Stimulated activated naive B cell treated with anti-CD40 and anti-IgM and Interleukin-4, amounts not matched to agents 10 μg/mL and 1 μg/mL and 100 μg/mL, for 72 hours (primary cell): ENCODE measurements at places on chromosomes 13 and 19.

DNA sequence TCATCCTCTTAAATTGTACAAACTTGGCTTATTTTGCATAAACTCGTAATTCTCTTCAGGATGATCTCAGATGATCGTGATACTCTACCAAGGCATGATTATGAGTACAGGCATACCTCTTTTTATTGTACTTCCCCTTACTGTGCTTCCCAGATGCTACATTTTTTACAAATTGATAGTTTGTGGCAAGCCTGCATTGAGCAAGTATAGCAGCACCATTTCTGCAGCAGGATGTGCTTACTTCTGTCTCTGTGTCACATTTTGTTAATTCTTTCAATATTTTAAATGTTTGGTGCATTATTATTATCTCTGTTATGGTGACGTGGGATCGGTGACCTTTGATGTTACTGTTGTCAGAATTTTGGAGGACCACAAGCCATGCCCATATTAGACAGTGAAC is 752.3 kb downstream of the PCDH9 start:
- H3K27ac ChIP-seq: no peak overlapping the region
- no peak for DNase-seq
- no peaks in the 10 kb centered on the region for H3K36me3 ChIP-seq
- H3K4me1 ChIP-seq: no peaks in the 10 kb centered on the region
- no peak overlapping the region for H3K4me3 ChIP-seq

- H3K4me3 ChIP-seq: no peak overlapping the region
- no peak overlapping the region for H3K27ac ChIP-seq
- H3K27me3 ChIP-seq: no peaks in the 10 kb centered on the region
- DNase-seq: no peak
- no peaks in the 10 kb centered on the region for H3K4me1 ChIP-seq
Measured at GRCh38 chr13:112187527-112188297, 120.8 kb downstream of the SOX1 start.

DNA sequence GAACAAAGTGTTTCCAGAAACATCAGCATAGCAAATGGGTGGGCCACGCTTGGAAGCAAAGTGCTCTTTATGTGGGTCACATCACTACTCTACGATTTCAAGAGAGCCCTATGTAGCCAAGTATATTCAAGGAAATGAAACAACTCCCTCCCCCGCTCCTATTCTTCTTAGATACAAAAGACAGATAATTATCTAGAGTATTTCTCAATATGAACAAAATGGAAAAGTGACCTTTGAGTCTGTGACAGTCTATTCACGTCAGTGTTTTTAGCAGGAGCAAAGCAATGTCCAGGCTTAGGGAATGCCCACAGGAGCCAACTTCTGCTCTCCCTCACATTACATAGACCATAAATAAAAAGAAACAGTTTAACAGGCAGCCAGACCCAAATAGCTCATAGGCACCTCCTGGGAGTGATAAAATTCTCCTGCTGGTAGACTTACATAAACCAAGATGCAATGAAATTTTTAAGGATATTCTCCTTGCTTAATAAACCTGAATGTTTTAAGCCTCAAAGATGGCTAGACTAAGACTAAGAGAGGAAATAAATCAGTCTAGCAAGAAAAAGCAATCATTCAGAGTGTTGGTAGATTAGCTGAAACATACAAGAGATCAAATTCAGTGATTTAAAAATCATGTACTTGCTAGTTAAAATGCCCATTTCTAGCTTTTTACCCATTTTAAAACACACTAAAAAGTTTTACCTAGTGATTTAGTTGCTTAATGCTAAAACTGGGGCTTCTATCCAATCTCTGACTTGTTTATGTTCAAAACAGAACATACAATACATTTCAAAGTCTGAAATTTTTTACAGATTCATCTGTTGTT is 182.8 kb downstream of the RGCC start:
- no peaks in the 10 kb centered on the region for H3K27me3 ChIP-seq
- no peak overlapping the region for H3K27ac ChIP-seq
- H3K4me3 ChIP-seq: no peak overlapping the region
- H3K36me3 ChIP-seq: peaks cover 23% of the 10 kb centered on the region

- H3K27ac ChIP-seq: peak within 1 kb of the TSS; percentile 89
- peaks cover 28% of the 10 kb centered on the region for H3K27me3 ChIP-seq
- H3K4me1 ChIP-seq: peaks cover 29% of the 10 kb centered on the region
Measured at GRCh38 chr19:5804516-5805461, at the start of gene NRTN. NRTN (plus strand) TSS chr19:5805067; CDS start chr19:5824166, 19,099 bp downstream.

GRCh38 chr13:57823704-57824103 is 192.2 kb downstream of the PCDH17 start:
- no peak overlapping the region for H3K27ac ChIP-seq
- no peak overlapping the region for H3K4me3 ChIP-seq
- no peak for DNase-seq

GRCh38 chr19:11141937-11142527 is 13.6 kb downstream of the SPC24 start:
- peaks cover 14% of the 10 kb centered on the region for H3K4me1 ChIP-seq
- peaks cover 31% of the 10 kb centered on the region for H3K27me3 ChIP-seq
- DNase-seq: no peak

- no peaks in the 10 kb centered on the region for H3K4me1 ChIP-seq
- no peaks in the 10 kb centered on the region for H3K27me3 ChIP-seq
- DNase-seq: no peak
- no peak overlapping the region for H3K4me3 ChIP-seq
Measured at GRCh38 chr13:34628209-34628682, 313.8 kb upstream of the NBEA start.

- no peak for DNase-seq
- peaks cover 4% of the 10 kb centered on the region for H3K36me3 ChIP-seq
- no peaks in the 10 kb centered on the region for H3K27me3 ChIP-seq
- H3K4me3 ChIP-seq: no peak overlapping the region
Measured at GRCh38 chr13:51595416-51595815, 11.2 kb downstream of the WDFY2 start.

GRCh38 chr19:14375582-14376291 is 5.5 kb upstream of the ADGRE5 start:
- peak overlapping the region; percentile 61 for H3K4me3 ChIP-seq
- DNase-seq: no peak
- H3K36me3 ChIP-seq: no peaks in the 10 kb centered on the region

DNA sequence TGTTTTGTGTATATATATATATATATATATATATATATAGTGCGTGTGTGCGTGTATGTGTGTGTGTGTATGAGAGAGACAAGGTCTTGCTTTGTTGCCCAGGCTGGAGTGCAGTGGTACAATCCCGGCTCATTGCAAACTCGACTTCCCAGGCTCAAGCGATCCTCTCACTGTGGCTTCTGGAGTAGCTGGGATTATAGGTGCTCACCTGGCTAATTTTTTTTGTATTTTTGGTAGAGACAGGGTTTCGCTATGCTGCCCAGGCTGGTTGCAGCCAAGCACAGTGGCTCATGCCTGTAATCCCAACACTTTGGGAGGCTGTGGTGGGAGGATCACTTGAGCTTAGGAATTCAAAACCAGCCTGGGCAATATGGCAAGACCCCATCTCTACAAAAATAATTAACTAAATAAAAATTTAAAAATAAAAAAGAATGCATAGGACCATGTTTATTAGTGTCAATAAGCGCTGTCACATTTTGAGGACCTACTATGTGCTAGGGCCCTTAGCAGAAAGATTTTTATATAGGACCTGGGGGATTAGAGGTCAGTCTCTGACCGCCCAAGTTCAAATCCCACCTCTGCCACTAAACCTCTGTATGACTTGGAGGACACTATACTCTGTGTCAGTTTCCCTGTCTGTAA is 1.8 kb downstream of the PVR start:
- peaks cover 61% of the 10 kb centered on the region for H3K27me3 ChIP-seq
- H3K4me1 ChIP-seq: peaks cover 2% of the 10 kb centered on the region

DNA sequence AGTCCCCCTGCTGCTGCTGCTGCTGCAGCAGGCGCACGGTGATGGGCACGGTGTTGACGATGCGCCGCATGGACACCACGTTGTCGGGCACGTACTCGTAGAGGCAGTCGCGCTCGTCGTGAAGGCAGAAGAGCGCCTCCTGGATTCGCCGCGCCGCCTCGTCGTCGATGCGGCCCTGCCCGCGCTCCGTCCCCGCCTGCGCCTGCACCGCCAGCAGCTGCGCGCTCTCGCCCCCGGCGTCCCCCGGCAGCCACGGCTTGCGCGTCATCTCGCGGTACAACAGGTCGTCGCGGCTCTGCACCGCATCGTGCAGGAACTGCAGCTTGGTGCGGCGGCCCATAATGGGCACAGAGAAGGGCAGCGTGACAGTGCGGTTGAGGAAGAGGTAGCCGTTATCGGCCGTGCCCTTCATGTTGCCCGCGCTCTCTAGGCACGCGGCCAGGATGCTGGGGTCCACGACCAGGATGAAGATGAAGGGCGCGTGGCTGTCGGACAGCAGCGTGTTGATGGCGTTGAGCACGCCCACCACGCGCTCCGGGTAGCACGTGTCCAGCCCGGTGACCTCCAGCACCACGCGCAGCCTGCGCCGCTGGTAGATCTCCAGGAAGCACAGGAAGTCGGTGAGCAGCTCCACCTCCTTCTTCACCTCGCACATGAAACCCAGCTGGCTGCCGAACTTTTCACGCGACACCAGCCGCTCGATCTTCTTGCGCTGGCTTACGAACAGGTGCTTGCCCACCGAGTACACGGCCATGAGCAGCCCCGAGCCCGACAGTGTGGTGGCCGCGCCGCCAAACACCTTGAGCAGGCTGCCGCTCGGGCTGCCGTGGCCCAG is 8.1 kb downstream of the NKPD1 start:
- peaks cover 52% of the 10 kb centered on the region for H3K27me3 ChIP-seq
- peak; percentile 23 for DNase-seq
- H3K4me3 ChIP-seq: peak overlapping the region; percentile 83
- peak overlapping the region; percentile 80 for H3K27ac ChIP-seq

- peaks cover 7% of the 10 kb centered on the region for H3K27me3 ChIP-seq
- no peak for DNase-seq
- H3K27ac ChIP-seq: no peak overlapping the region
- H3K4me3 ChIP-seq: no peak overlapping the region
Measured at GRCh38 chr13:91154558-91155353, 192.7 kb upstream of the MIR17HG start.

GRCh38 chr19:4049432-4049831 is 17.3 kb downstream of the ZBTB7A start:
- H3K36me3 ChIP-seq: peaks cover 36% of the 10 kb centered on the region
- peaks cover 22% of the 10 kb centered on the region for H3K4me1 ChIP-seq
- no peak overlapping the region for H3K4me3 ChIP-seq
- no peak for DNase-seq
- peak overlapping the region; percentile 10 for H3K27ac ChIP-seq

DNA sequence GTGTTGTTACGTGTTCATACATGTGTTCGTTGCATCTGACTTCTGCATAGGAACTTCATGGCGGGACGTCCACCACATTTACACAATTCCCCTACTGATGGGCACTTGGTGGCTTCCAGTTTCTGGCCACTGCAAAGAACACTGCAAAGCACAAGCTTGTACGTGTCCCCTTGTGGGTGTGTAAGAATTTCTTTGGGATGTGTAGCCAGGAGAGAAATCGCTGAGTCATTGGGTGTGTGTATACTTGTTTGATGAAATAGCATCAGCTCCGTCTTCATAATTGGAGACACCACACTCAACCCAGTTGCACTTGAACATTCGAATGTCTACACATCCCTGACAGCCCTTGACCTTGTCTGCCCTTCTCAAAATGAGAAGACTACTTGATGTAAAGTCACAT is 19.2 kb downstream of the KLK5 start:
- H3K27me3 ChIP-seq: peaks cover 47% of the 10 kb centered on the region
- no peak overlapping the region for H3K4me3 ChIP-seq
- no peaks in the 10 kb centered on the region for H3K36me3 ChIP-seq

GRCh38 chr19:6402058-6402457 is 9.1 kb upstream of the GTF2F1 start:
- no peak overlapping the region for H3K27ac ChIP-seq
- no peak for DNase-seq
- H3K4me1 ChIP-seq: no peaks in the 10 kb centered on the region
- no peaks in the 10 kb centered on the region for H3K36me3 ChIP-seq
- no peak overlapping the region for H3K4me3 ChIP-seq
- no peaks in the 10 kb centered on the region for H3K27me3 ChIP-seq

DNA sequence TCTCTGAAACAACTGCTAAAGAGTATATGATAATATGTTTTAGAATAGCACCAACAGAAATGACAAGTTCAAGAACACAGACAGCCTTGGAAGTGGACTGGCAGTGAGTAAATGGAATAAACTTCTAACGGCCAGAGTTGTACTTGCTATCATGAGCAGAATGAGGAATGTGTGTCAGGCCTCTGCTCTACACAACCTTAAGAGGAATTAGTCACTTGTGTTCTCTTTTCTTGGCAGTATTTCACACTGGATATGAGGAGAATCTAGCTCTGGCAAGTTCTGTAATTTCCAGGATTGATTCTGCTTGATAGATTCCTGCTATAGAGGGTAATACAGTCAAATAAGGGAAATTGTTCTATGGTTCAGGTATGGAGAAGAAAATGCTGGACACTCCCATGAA is 757.3 kb downstream of the EFNB2 start:
- no peak for DNase-seq
- H3K4me1 ChIP-seq: no peaks in the 10 kb centered on the region
- H3K27me3 ChIP-seq: no peaks in the 10 kb centered on the region
- no peaks in the 10 kb centered on the region for H3K36me3 ChIP-seq

DNA sequence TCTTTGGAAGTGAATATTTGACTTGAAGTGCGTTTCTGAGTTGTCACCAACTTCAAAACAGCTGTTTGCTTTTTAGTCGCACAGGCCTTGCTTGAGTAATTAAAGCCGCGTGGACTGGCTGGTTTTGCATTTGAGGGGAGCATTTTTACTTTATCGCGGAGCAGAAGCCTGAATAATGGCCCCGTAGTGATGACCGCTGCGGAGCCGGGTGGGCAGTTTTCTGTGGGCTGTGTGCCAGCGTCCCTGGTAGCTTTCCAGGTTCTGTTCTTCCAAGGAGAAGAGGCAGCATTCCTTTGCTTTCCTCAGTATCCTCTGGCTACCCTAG is 1.1 kb downstream of the NAA16 start:
- DNase-seq: no peak
- H3K36me3 ChIP-seq: no peaks in the 10 kb centered on the region
- H3K4me3 ChIP-seq: peak overlapping the region; percentile 95
- peaks cover 9% of the 10 kb centered on the region for H3K4me1 ChIP-seq

- H3K27me3 ChIP-seq: peaks cover 8% of the 10 kb centered on the region
- no peak overlapping the region for H3K4me3 ChIP-seq
- no peak for DNase-seq
- H3K27ac ChIP-seq: no peak overlapping the region
- H3K4me1 ChIP-seq: no peaks in the 10 kb centered on the region
Measured at GRCh38 chr19:55315956-55316525, 9.1 kb downstream of the TMEM150B start.

DNA sequence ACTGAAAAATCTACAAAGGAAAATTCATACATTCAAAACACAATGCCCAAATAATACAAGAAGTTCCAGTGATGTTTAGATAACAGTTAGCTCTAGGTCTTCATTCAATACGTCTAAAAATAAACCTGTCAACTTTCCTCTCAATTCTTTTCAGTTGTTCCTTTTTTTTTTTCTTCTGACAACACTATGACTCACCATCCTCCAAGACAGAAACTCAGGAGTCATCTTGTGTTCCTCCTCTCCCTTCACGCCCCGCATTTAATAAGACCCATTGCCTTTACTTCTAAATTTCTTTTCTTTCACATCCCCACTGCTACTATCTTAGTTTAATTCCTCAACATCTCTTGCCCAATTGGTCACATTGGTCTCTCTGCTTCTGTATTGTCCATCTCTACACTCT is 759.9 kb downstream of the GPC5 start:
- H3K27me3 ChIP-seq: no peaks in the 10 kb centered on the region
- H3K4me1 ChIP-seq: no peaks in the 10 kb centered on the region
- H3K4me3 ChIP-seq: no peak overlapping the region
- DNase-seq: no peak
- H3K27ac ChIP-seq: no peak overlapping the region

GRCh38 chr13:92829930-92830329 is 396.7 kb upstream of the GPC6 start:
- no peak overlapping the region for H3K4me3 ChIP-seq
- H3K27me3 ChIP-seq: no peaks in the 10 kb centered on the region
- H3K36me3 ChIP-seq: no peaks in the 10 kb centered on the region
- DNase-seq: no peak
